ENCODE measurements at places on chromosomes 2 and 18.

DNA sequence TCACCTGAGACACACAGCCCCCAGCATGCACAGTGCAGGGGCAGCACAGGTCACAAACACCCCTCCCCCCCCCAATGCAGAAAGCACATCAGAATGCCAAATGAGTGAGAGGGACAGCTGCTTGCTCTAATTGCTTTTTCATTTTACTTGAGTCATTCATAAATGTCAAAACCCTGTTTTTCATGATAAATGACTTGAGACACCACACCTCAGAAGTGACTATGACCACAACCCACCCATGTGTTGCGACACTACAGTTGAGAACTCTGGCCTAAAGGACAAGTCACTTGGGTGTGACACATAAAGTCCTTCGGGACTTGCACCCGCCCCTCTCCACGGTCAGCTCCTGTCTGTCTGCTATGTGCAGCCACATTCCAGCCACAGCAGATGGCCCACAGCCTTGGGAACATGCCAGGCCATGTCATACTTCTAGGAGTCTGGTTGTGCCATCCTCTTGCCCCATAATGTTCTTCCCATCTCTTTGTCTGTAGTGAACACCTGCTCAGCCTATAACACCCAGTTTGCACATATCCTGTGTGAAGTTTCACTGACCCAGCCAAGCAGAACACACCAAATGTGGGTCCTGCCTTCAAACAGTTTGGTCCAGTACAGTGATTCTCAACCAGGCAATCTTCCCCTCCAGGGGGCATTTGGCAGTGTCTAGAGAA is 30.2 kb upstream of the RIOK3 start:
- DNase-seq = no peak

GRCh38 chr2:126059379-126059778 is 596.6 kb upstream of the GYPC start:
- no peak for DNase-seq

- no peak for DNase-seq
Measured at GRCh38 chr2:196242131-196242620, 70.8 kb upstream of the STK17B start.

GRCh38 chr2:215532844-215533243 is 97.0 kb upstream of the FN1 start:
- no peak for DNase-seq

DNA sequence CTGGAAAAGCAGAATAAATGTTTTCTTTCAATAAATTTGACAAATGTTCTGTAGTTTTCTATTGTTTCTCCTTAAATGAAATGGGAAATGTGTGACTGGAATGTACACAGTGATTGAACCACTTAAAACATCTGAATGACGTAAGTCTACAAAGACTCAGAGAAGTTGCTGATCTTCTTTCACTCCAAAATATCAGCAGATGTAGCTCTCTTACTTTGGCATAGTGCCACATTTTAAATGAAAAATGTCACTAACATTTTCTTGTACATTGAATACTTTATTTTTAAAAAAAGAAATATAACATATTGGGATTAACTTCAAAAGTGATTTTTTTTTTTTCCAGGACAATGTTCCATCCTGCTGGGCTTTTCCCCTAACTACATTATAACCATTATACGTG is 565.6 kb downstream of the TMEM182 start:
- no peak for DNase-seq

GRCh38 chr18:43161528-43161927 is 46.0 kb upstream of the RIT2 start:
- no peak for DNase-seq

DNA sequence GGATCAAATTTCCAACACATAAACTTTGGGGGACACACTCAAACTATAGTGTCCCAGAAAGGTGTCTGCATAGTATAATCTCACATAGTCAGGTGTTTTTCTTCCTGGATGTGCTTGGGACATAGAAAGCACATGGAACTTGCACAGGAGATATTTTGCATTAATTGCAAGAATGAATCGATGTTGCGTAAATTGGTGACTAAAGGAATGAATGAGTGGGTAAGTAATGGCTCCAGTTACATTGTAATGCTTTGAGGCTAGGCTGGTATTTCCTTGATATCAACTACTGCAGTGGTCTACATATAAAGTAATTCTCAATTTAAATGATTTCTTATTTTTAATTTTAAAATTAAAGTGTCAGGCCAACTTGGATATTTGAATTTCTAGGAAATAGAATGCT is 53.4 kb downstream of the SH3RF3 start:
- DNase-seq = no peak

GRCh38 chr2:24513281-24514071 is 22.4 kb downstream of the NCOA1 start:
- DNase-seq = no peak

All from brain pericyte (primary cell).